ENCODE measurements at places on chromosomes 16 and 17. TPM values are rescaled to one million over a fixed set of nuclear protein-coding genes. Genes with fewer than 3 reads are reported as not detected.

The FTSJ3 gene
- 36.7 TPM for total RNA-seq

The ZC3H18 gene
- 21.3 TPM for total RNA-seq

The KRT9 gene
- total RNA-seq: not detected

The KLHL10 gene
- total RNA-seq: not detected

The TRAF4 gene
- 3.5 TPM for total RNA-seq

The METRNL gene
- 75.2 TPM for total RNA-seq

The ITGAX gene
- total RNA-seq: 1.4 TPM

Measured in left ventricle myocardium inferior (tissue), 1 donor.